NCI-H510A treated with DMSO at 0.1 percent for 48 hours (cell line): ENCODE measurements at places on chromosomes 1 and 21.

- peak; percentile 25 for DNase-seq
Measured at GRCh38 chr1:172894349-172895049, 156.2 kb downstream of the TNFSF18 start.

- DNase-seq = no peak
Measured at GRCh38 chr1:26887125-26887524, 3.0 kb downstream of the GPN2 start.

- no peak for DNase-seq
Measured at GRCh38 chr1:62386351-62387121, 50.3 kb upstream of the USP1 start.

GRCh38 chr1:60171801-60172200 lies 98.2 kb upstream of the C1orf87 start:
- no peak for DNase-seq

DNA sequence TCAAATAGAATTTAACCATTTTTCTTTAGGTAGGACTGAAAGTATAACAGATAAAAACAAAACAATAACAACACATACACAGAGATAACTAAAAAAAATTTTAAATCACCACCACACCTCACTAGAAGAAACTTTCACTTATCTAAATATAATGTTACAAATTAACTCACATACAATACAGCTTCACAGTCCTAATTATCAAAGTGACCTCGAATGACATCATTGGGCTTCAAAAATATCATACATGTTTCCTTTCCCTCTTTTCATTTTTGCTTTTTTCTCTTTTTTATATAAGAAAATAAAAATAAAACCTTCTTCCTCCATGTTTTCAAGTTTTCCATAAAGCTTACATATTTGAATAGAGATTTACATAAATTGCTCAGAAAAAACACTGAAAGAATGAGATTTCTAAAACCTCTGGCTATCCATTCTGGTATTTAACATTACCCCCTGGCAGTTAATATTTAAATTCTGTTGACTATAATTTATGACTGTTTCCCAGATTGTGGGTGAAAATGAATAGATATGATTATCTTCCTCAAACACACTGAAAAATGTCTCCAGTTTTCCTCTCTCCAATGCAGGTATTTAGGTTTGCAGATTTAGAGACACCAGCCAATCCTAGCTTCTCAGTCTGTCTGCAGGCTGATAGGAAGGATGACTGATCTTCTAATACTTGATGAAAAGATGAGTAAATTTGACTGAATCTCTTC lies 40.5 kb upstream of the SLC19A2 start:
- DNase-seq = no peak

DNA sequence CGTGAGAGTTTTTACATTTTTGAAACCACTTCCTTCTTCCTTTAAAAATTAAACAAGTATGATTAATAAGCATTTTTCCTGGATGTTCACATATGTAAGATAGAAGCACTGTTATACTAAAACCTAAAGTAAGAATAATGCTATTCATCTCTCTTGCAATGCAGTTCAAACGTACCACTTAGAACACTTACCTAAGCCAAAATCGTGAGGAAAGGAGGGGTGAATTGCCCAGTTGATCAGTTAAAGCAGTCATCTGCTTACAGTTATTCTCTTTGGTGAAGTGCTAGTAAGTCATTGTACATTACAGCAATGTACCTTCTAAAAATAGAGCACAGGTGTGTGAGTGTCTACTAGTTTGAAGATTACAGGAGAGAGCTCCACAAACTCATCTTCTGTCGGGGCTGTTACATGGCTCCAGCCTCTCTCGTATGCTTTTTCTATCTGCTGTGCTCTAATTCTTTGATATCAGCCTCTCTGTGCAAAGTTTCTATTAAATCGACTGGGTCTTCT lies 3.4 kb downstream of the NCAM2 start:
- no peak for DNase-seq

- no peak for DNase-seq
Measured at GRCh38 chr1:54874079-54874830, 12.7 kb downstream of the DHCR24 start.

DNA sequence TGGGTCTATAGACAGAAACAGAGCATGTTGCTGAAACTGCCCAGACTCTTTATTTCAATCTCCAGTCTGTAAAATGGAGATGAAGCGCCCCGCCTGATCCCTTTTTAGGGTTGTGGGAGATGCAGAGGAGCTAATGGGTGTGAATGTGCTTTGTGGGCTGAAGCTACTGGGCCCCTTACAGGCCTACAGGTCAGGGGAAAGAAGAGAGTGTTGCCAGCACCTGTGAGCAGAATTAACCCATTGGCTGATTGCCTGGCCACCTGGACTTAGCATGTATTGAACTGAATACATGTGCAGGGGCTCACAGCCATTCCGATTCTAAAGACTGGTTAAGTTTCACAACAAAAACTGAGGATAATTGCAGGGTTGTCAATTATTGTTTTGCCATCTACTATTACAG lies 13.9 kb upstream of the ATF3 start:
- DNase-seq = no peak

DNA sequence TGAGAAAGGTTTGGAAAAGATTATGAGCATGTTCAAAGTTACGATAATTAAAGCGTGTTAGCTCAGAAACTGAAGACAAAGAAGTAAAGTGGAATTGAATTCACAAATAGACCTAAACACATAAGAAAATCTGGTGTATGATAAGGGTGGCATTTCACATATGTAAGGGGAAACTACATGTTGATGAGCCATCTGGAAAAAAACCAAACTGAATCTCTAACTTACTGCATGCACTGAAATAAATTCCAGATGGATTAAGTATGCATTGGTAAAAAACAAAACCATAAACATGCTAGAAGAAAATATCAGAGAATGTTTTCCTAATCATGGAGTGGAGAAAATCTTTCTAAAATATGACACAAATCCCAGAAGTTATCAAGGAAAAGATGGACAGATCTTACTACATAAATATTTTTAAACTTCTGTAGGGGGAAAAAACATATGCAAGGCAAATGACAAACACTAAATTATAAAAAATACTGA lies 34.0 kb upstream of the CTPS1 start:
- no peak for DNase-seq

GRCh38 chr1:45177452-45177851 lies 29.0 kb downstream of the ZSWIM5 start:
- no peak for DNase-seq

DNA sequence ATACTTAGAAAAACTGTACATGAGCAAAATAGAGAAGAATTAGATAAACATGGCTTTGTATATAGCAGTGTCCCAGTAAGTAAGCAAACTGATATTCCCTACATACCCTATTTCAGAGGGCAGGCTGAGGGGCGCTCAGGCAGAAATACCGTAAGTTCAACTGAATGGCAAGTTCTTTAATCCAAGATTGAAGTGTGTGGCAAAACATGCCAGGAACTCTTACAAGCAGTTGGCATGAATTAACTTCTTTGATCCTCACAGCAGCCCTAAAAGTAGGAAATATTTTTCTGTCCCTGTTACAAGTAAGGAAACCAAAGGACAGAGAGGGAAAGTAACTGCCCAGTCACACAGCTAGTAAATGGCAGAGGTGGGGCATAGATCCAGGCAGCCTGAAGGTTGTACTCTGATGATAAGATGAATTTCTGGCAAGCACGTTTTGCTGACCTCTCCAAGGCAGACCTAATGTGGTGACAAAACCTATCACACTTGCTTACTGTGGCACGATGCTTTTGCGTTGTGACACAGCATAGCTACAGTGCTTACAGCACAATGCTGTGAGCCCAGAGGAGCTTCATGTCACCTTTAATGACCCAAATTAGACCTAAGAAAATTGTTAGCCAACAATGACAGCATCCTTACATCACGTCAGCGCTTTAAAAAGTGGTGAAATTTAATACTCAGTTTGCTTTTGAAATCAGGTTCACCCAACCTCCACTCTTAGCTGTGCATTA lies 35.0 kb upstream of the THEM4 start:
- no peak for DNase-seq

DNA sequence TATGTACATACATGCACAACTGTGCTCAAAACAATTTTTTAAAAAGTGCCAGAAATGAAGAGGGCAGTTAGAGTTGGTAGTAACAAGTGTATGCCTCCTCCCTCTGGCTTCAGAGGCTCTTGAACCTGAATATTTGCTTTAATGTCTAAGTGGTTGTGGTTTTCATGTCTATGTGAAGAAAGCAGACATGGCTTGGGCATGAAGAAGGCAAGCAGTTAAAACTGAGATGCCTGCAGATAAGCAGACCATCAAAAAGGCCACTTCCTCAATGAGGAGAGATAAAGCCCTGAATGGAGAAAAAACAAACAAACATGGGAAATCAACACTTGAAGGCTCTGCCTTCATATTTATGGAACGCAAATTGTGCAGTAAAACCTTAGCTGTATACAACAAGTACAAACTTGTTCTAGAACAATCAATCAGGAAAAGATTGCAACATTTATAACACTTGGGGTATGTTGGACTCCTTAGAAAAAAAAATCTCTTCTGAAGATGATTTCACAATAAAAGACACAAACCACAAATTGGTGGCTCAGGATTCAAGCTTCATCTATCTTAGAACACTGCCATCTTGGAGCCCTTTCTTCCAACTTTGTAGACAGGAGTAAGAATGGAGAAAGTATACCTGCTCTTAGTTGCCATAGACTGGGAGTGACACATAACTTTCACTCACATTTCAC lies 52.7 kb upstream of the PLA2G4A start:
- DNase-seq = no peak

- DNase-seq = no peak
Measured at GRCh38 chr1:234912548-234913277, 215.9 kb downstream of the TOMM20 start.

GRCh38 chr1:21781815-21782348 lies 1.1 kb downstream of the USP48 start:
- DNase-seq = peak; percentile 38
